Lower lobe of right lung (tissue), 2 donors: ENCODE measurements at places on chromosomes 7 and 10. TPM values are rescaled to one million over a fixed set of nuclear protein-coding genes. Genes with fewer than 3 reads are reported as not detected.

Gene MNX1
- 0.74 TPM for total RNA-seq

- H3K27me3 ChIP-seq: no peaks in the 10 kb centered on the region
- H3K36me3 ChIP-seq: no peaks in the 10 kb centered on the region
- DNase-seq: no peak
Measured at GRCh38 chr7:68679459-68680234, 918.6 kb upstream of the AUTS2 start.

DNA sequence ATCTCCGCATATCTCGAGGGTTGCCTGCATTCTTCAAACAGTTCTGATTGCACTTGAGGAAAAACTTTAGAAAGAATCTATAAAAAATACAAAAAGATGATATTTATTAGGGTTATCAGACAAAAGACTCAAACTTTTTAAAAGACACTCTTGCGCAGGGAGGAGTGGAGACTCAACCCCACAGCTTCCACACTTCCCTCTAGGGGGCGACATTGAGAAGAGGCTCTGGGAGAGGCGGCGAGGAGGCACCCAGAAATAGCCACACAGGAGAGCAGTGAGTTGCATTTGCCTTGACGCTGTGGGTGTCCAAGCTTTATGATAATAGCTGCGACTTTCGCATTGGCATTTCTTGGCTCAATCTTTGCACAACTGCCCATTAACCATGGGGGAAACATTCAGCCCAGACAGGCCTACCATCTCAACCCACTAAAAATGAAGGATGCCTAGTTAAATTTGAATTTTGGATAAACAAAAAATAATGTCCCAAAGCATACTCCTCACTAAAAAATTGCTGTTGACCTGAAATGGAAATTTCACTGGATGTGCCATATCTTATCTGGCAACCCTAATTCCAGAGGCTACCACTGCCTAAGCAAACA is 86.2 kb downstream of the EBF3 start:
- peaks cover 11% of the 10 kb centered on the region for H3K27me3 ChIP-seq
- no peak for DNase-seq
- no peaks in the 10 kb centered on the region for H3K36me3 ChIP-seq

DNA sequence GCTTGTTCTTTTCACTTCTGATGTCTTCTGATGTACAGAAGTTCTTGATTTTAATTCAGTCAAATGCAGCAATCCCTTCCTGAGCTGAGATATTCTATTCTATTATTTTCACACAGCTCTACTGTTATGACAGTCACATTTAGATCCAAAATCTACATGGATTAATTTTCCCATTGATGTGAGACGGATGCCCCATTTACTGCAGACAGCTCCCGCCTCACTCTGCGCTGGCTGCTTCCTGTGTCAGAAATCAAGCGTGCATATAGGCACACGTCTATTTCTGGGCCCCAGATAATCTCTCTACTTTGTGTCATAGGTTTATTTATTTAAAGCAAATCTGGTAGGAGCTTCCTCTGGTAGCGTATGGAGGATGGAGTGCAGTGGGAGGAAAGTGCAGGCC is 6.7 kb downstream of the BNIP3 start:
- no peak for DNase-seq
- H3K36me3 ChIP-seq: peaks cover 23% of the 10 kb centered on the region
- no peak overlapping the region for H3K4me3 ChIP-seq

Gene THAP5
- 26.6 TPM for total RNA-seq

Gene SSC4D
- 1.7 TPM for total RNA-seq

DNA sequence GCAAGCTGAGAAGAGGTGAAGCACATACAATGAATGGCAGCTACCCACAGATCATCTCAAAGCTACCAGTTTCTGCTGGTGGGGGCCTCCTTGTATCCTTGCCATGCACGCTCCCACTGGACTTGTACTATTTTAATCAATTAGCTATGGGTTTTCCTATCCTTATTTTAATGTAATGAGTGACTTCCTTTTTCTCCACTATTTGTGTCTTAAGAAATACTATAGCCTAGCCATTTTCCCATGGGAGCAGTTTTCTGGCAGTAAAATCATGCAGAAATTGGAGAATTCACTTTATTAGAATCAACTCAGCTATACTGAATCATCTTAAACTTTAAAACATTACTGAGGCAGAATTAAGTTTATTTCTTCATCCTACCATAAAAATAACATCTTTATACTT is 73.5 kb downstream of the CTNNA3 start:
- no peak overlapping the region for H3K4me3 ChIP-seq
- H3K27me3 ChIP-seq: no peaks in the 10 kb centered on the region
- H3K4me1 ChIP-seq: no peaks in the 10 kb centered on the region
- H3K36me3 ChIP-seq: no peaks in the 10 kb centered on the region

DNA sequence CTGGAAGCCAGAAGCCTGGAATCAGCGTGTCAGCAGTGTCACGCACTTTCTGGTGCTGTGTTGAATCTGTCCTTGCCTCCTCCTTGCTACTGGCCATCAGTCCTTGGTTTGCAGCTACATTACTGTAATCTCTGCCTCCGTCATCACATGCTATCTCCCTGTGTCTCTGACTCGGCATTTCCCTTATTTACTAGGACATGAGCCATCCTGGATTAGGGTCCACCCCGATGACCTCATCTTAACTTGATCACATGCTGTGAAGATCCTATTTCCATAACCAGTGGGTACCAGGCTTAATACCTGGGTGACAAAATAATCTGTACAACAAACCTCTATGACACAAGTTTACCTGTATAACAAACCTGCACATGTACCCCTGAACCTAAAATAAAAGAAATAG is 518.0 kb upstream of the KLF6 start:
- H3K4me3 ChIP-seq: no peak overlapping the region
- DNase-seq: no peak
- no peak overlapping the region for H3K27ac ChIP-seq
- H3K36me3 ChIP-seq: no peaks in the 10 kb centered on the region
- no peaks in the 10 kb centered on the region for H3K4me1 ChIP-seq

DNA sequence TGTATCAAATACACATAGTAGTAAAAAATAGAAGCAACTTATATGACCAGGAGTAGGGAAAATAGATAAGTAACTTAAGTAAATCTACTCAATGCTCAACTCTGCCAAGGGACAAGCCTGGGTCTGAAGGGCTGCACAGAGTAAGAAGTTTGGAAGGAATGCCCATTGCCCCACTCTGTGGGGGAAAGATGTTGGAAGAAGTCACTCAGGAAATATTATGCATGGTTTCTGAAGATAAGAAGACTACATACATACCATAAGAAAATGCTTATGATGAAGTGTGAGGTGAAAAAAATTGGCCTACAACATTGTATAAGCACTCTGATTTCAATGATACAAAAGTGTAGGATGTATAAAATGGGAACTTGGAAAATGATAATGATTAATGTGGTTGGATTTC is 54.0 kb downstream of the LAMB4 start:
- DNase-seq: no peak
- no peaks in the 10 kb centered on the region for H3K27me3 ChIP-seq
- H3K4me1 ChIP-seq: peaks cover 24% of the 10 kb centered on the region
- H3K36me3 ChIP-seq: no peaks in the 10 kb centered on the region
- no peak overlapping the region for H3K27ac ChIP-seq
- no peak overlapping the region for H3K4me3 ChIP-seq

GRCh38 chr7:122143376-122143750 is 686 bp downstream of the AASS start:
- peak overlapping the region; percentile 69 for H3K4me3 ChIP-seq
- no peak for DNase-seq
- peaks cover 10% of the 10 kb centered on the region for H3K4me1 ChIP-seq
- no peaks in the 10 kb centered on the region for H3K36me3 ChIP-seq

- H3K36me3 ChIP-seq: peaks cover 73% of the 10 kb centered on the region
- no peaks in the 10 kb centered on the region for H3K4me1 ChIP-seq
- H3K27ac ChIP-seq: no peak overlapping the region
- no peaks in the 10 kb centered on the region for H3K27me3 ChIP-seq
Measured at GRCh38 chr10:118687472-118687871, 67.3 kb downstream of the CACUL1 start.

DNA sequence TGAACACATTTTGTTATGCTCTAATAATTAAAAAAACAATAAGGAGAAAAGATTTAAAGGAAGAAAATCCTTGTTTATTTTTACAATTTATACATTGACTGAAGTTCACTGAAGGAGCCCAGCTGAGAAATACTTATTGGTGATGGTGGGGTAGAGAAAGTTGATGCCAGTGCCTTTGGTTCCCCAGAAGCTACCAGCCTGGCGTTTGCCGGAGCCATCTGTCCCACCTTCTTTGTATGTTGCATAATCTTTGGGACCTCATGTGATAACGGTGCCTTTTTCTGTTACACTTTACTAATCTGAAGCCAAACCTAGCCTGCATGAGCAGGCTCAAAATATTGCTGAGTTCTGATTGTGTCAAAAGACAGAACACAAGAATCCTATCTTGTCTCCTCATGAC is 22.7 kb downstream of the ZNF365 start:
- H3K27me3 ChIP-seq: no peaks in the 10 kb centered on the region
- H3K36me3 ChIP-seq: no peaks in the 10 kb centered on the region
- DNase-seq: no peak

DNA sequence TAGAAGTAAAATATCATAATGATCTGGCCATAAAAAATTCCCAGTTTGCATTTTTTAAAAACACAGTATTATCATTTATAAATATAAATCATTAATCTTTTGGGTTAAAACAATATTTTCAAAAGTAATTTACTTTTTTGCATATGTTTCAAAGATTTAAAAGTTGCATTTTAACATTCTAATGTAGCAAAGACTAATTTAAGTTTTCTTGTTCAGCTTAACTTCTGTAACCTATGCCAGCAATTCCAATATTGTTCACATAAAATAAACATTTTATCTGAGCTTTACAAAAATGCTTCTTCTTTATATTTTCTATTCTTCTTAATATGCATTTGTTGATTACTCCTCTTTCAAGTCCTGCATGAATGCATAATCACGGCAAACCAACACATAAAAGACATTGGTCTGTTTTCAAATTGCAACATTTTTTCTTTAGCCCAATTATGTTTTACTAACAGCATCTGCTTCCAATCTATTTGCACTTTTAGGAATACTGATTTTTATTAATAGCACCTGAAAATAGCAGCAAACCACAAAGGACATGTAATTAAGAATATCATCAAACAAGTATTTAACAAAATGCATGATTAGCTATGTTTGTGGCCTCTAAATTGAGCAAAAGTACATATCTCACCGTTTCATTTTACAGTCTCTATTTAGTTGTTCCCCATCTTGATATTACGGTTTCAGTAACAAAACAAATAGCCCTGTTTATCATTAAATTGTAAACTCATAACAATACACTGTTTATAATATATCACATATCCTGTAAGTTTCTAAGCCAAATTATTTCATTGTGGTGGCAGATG is 286.9 kb upstream of the NFE2L3 start:
- DNase-seq: no peak
- H3K27me3 ChIP-seq: peaks cover 100% of the 10 kb centered on the region
- peaks cover 9% of the 10 kb centered on the region for H3K4me1 ChIP-seq
- no peak overlapping the region for H3K4me3 ChIP-seq
- H3K36me3 ChIP-seq: no peaks in the 10 kb centered on the region

Gene EVX1
- not detected for total RNA-seq

DNA sequence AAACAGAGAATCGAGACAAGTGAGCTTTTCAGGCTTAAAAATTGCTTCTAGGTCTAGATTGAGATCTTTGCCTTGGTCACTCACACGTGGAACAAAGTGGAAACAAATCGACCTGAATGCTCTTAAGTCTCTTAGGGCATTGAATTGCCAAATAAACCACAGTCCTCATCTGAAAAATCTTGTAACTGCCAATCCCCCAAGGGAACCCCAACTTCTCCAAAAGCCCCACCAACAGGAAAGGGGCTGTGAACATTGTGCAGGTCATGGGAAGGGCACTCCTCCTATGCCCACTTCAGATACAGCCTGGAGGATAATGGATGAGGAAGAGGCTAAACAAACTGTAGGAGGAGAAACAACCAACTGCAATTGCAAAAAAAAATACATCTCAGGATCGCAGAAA is 91.3 kb downstream of the DGKI start:
- no peaks in the 10 kb centered on the region for H3K4me1 ChIP-seq
- H3K27ac ChIP-seq: no peak overlapping the region
- no peaks in the 10 kb centered on the region for H3K36me3 ChIP-seq
- H3K4me3 ChIP-seq: no peak overlapping the region
- H3K27me3 ChIP-seq: no peaks in the 10 kb centered on the region
- no peak for DNase-seq

- no peaks in the 10 kb centered on the region for H3K4me1 ChIP-seq
- H3K27me3 ChIP-seq: no peaks in the 10 kb centered on the region
- H3K27ac ChIP-seq: no peak overlapping the region
- H3K36me3 ChIP-seq: peaks cover 3% of the 10 kb centered on the region
Measured at GRCh38 chr10:13809427-13809826, 222.7 kb downstream of the PRPF18 start.
